Endothelial cell of umbilical vein (primary cell): ENCODE measurements at places on chromosomes 16 and 17. TPM values are rescaled to one million over a fixed set of nuclear protein-coding genes. Genes with fewer than 3 reads are reported as not detected.

The FCSK gene
- polyA plus RNA-seq: 11.4 and 12.4 TPM in 2 replicates

DNA sequence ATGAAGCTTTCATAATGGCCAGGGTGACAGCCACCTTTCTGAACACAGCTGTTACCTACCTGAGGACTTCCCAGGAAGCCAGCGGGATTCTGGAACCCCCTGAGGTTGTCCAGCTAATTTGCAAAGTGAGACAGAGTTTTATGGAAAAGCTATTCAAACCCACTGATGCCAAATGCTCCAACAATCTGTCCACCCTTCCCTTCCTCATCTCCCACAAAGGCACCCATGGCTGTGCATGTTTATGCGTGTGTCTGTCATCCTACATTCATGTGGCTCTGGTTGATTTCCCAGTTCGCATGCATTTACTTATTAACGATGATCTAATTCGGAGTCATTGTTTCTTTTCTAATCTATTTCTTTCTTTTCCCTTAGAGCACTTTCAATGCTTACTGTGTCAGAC, 217.1 kb downstream of the SLC39A11 start:
- no peak for DNase-seq

DNA sequence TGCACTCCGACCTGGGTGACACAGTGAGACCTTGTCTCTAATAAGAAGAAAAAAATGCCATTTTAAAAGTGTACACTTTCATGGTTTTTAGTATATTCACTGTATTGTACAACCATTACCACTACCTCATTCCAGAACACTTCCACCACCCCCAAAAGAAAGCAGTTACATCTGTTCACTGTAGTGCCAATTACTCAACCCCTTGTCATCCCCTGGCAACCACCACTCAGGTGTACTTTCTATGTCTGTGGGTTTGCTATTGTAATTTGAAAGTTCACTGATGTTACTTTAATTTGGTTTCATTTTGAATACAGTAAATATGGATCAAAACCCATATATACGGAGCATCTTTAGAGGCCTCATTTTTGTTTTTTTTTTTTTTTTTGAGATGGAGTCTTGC, 6.1 kb downstream of the ZG16 start:
- no peak for DNase-seq

- DNase-seq: no peak
Measured at GRCh38 chr16:66524601-66525164, 25.2 kb downstream of the TK2 start.

DNA sequence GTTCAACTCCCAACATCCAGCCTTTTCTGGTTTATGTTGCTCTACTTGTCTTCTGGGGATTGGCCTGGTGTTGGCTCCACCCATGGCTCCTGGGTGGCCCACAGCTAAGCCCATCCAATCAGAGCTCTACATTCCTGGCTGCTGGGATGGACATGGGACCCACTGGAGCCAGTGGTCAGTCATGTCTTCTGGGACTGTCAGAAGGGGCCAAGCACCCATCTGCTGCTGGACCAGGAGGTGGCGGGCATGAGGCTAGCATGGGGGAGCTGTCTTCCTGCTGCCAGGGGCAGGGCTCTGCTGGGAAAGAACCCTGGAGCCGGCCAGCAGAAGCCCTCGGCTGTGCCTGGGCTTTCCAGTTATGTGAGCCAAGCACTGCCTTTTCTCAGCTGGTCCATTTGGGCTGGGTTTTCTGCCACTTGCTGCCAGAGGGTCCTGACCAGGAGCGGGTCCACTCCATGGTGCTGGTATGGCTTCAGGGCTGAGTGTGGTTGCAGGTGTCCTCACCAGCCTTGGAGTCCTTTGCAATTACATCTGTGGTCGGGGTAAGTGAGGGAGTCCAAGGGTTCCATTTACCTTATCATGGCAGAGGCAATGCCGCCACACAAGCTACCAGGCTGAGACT, 17.4 kb upstream of the ZNF469 start:
- DNase-seq: no peak

GRCh38 chr17:4786106-4786511, at the start of gene VMO1:
VMO1 (minus strand) TSS chr17:4786364; CDS start chr17:4786352, 12 bp downstream.
- DNase-seq: no peak

DNA sequence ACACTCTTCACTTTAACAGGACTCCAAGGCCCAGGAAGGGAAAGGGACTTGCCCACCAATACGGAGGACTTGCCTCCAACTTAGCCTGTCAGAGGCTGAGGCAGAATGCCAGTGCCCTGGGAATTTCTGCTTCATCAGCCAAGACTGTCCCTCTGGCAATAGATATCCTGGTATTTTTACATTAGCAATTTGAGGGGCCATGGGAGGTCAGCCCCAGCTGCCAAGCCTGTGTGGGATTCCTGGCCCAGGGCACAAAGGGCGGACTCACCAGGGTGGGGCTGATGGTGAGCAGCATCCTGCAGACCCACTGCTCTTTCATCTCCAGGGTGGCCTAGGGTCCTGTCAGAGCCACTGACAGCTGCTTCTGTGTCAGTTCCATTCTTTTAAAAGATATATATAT, 78.3 kb upstream of the CIBAR2 start:
- DNase-seq: no peak

DNA sequence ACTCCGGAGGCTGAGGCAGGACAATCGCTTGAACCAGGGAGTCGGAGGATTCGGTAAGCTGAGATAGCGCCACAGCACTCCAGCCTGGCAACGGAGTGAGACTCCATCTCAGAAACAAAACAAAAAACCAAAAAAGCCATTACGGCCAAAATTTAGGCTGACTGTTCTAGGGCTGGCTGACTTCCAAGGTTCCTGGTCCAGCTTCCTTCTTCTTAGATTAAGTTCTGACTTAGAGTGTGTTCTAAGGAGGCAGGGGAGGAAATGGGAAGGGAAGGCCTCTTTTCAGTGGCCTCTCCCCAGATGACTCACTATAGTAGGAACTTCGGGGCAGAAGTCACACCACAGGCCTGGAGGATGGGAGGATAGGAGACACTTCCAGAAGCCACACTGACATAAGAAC, 27.7 kb upstream of the CLEC18B start:
- DNase-seq: peak; percentile 84

- DNase-seq: no peak
Measured at GRCh38 chr16:27799896-27800295, 250.0 kb downstream of the KATNIP start.

DNA sequence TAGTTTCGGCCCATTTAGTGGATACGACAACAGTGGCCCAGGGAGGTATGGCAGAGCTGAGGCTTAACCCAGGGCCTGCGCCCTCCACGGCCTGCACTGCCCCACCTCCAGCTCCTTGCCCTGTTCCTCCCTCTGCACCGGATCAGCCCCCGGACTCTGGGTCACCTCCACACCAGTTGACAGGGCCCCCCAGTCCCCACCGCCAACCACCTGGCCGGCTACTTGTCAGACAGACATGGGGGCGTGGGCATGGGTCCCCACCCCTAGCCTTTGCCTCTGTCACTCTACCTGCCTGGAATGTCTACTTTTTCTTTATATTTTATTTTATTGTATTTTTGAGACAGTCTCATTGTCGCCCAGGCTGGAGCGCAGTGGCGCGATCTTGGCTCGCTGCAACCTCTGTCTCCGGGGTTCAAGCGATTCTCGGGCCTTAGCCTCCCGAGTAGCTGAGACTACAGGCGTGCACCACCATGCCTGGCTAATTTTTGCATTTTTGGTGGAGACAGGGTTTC, 3.0 kb upstream of the ACTG1 start:
- DNase-seq: no peak

DNA sequence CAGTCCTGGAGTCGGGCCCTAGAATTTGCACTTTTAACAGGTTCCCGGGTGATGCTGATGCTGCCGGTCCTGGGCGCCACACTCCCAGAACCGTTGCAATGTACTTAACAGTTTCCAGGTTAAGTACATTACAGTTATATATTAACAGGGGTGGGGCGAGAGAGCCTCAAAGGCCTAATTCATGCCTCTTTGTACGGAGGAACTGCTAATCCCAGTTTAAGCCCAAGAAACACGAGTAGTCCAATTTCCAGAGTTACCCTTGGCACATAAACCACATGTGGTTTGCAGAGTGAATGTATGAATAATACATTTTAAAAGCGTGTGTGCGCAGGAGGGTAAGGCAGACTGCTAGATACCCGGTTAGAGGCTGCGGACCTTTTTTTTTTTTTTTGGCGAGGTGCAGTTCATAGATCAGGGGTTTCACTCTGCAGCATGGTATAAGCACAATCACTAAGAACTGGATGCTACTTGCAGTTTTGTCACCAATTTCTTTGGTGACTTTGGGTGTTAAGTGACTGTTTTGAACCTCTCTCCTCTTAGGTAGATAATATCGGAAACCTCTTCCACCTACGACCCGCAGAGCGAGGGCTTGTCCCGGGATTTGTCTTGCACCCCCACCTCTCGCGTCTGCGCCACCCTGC, 713 bp downstream of the COX11 start:
- no peak for DNase-seq

- DNase-seq: peak; percentile 6
Measured at GRCh38 chr16:12546918-12547607, 256.6 kb downstream of the CPPED1 start.

DNA sequence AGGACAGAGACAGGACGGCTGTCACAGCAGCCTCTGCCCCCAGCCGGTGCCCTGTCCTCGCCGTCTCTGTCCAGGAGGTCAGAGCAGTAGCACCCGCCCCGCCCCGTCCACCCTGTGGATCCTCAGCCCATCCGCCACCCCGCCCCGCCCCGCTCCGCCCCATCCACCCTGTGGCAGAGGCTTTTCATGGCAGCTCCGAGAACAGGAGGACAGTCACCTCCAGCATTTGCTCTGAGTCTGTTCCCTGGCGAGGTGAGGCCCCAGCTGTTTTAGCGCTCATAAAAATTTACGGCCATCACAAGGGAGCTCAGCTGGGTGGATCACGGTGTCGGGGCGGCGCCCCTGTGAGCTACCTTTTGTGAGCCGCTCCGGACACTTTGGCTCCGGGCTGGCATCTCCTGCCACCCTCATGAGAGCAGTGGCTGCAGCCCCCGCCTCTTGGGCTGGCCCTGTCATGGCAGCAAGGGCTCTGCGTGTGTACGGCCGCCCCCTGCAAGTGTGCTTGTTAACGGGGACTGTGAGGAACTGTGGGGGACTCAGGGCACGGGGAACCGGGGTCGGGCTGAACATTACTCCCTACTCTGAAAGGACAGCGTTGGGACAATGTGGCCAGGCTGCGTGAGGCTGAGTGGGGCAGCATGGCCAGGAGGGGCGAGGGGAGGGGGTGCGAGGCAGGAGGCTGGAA, 32.3 kb upstream of the GNG13 start:
- DNase-seq: no peak
